HuH-7 (cell line): ENCODE measurements at places on chromosomes 3 and 15.

DNA sequence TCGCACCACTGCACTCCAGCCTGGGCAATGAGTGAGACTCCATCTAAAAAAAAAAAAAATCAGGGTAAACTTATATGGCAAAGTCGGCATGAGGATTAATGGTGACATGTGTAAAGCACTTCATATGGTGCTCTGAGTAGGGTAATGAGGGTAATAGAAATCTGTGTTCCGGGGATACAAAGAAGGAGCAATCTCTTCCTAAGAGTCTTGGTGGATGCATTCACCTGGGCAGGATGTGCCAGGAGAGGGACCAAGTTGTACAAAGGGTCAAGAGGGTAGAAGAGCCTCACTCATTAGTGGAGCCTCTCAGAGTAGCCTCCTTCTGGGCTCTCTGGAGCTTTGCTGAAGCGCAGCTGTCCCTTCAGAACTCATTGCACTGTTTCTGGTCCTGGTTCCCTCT is 9.3 kb upstream of the CX3CR1 start:
- no peak for DNase-seq

DNA sequence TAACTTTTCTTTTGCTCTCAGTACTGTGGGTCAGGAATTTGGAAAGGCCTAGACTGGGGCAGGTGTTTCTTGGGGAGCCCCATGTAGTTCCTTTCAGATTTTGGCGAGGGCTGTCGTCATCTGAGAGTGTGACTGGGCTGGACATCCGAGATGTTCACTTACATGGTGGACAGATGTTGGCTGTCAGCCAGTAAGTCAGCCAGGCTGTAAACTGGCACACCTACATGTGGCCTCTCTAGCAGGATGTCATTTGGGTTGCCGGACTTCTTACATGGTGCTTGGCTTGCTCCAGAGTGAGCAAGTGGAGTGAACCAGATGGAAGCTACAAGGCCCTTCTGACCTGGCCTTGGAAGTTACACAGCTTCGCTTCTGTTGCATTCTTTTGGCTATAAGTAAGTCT is 20.7 kb downstream of the TATDN2 start:
- DNase-seq: no peak

GRCh38 chr3:158846803-158847451 is 45.1 kb downstream of the MFSD1 start:
- DNase-seq: no peak

DNA sequence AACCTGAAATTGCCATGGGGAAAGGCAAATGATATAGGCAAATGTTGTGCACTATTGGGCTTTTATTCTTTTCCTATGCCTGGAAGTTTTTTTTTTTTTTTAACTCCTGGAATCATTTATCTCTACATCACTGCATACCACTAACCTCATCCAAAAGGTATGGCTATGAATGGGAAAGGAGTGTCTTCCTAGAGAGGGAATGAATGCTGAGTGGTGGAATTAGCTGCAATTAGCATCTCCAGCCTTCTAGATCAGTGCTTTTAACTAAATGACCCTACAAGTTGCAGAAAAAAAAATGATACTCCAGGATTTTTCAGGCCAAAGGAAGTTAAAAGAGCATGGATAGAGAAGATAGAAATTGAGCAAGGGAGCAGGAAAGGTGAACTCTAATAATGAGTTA is 429.8 kb upstream of the PDZRN3 start:
- DNase-seq: no peak

DNA sequence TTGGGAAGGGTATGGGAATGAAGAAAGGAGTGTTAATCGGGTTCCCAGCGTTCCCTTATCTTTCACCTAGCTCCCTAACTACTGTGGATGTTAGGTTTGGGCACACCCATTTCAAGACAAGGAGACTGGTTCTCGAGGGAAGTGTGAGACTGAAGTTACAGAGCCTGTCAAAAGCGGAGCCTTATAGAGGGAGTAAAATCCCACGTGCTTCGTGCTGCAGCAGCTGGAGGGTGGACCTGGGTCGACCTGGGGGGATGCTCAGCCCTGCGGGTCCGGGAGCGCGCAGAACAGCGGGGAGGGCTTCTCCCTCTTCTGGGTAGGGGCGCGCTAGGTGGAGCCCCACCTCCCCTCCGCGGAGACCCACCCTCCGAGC is 314 bp upstream of the TMED3 start:
- no peak for DNase-seq

DNA sequence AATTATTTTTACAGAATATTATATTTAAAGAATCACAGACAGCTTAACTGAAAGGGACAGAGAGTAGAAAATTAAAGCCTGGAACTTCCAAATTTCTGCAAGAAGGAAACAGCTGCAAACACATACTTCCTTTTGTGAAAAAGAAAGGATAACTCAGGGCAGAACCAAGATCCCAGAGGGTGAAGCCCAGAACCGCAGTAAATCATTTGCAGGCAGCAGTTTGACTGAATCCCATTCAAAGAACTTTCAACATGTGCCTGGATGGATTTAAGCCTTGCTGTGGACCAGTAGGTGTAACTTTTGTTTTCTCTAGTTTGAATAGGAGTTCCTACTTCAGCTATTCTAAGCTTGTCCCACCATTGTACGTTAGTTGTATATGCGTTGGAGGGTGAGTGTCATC is 733.2 kb downstream of the ROBO2 start:
- no peak for DNase-seq

DNA sequence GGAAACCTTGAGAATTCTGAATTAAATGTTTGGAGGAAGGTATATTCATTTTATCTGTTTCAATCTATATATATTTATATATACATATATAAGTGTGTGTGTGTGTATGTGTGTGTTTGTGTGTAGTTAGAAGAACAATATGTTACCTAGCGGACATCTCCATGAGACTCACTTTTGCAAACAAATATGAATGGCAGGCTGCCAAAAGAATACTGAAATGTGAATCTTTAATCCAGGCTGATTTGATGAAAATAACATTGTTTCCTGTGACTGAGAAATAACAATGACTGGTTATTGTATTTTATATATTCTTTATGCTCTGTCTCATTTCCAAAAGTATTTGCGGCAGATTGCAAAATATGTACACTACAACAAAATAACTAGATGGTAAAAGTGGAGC is 255.5 kb upstream of the TGFBR2 start:
- no peak for DNase-seq

DNA sequence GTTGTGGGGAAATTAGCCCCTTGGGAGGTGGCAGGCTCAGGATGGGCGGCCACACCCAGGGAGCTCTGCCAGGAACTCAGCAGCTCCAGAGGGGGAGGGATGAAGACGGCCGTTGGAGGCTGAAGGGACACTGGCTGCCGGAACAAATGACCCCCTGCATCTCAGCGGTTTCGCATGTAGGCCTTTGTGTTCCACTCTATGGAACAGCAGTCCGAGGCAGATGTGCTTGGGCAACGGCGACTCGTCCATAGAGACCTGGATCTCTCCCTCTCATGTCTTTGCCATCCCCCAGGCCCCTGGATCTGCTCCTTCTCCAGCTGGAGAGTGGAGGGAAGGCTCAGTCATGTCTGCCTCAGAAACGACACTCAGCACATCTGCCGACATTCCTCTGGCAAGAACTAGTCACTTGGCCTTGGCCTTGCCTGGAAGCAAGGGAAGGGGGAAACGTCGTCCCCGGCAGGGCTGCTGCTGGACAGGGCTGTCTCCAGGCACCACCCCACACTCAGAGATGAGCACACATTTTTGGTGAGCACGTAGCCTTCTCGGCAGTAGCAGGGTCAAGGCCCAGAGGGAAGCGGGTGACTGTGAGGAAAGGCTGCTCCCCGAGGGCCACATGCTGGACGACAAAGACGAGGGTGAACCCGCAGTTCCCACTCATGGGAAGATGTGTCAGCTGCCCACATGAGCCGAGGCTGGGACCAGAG is 83.8 kb downstream of the ASB7 start:
- no peak for DNase-seq

- no peak for DNase-seq
Observed at GRCh38 chr15:37246856-37247255, 146.5 kb upstream of the MEIS2 start.

- no peak for DNase-seq
Observed at GRCh38 chr3:53079147-53079546, 33.3 kb upstream of the SFMBT1 start.

GRCh38 chr3:124783696-124784095 is 53.4 kb downstream of the UMPS start:
- DNase-seq: no peak
